Type B pancreatic cell (in vitro differentiated cells): ENCODE measurements at places on chromosomes 1 and 21. TPM values are rescaled to one million over a fixed set of nuclear protein-coding genes. Genes with fewer than 3 reads are reported as not detected.

The DCDC2B gene
- total RNA-seq: not detected in 2 replicates

The G0S2 gene
- 0.88 and 6.4 TPM in 2 replicates for total RNA-seq

The TAL1 gene
- total RNA-seq: not detected in 2 replicates

The INTS3 gene
- total RNA-seq: 70.3 and 90.8 TPM in 2 replicates

The RCAN3 gene
- 20.4 and 40.8 TPM in 2 replicates for total RNA-seq

The GFI1 gene
- 0.10 and 0.17 TPM in 2 replicates for total RNA-seq

The PI4KB gene
- 59.6 and 60.7 TPM in 2 replicates for total RNA-seq

The CYB5RL gene
- total RNA-seq: 10.3 and 10.9 TPM in 2 replicates

The IQCC gene
- total RNA-seq: 4.3 and 4.7 TPM in 2 replicates

The TMEM79 gene
- 18.1 and 43.8 TPM in 2 replicates for total RNA-seq

The CFAP45 gene
- total RNA-seq: 1.0 and 2.8 TPM in 2 replicates

The NKAIN1 gene
- 4.4 and 17.1 TPM in 2 replicates for total RNA-seq

The UMODL1 gene
- total RNA-seq: 0.36 and 1.0 TPM in 2 replicates

The TDRD5 gene
- total RNA-seq: 0.52 TPM in 1 of 2 replicates, not detected in the other

The OR2L5 gene
- total RNA-seq: not detected in 2 replicates

The RUNX3 gene
- 0.41 TPM in 1 of 2 replicates, not detected in the other for total RNA-seq

The ADGRL4 gene
- 0.56 TPM in 1 of 2 replicates, not detected in the other for total RNA-seq

The USP24 gene
- total RNA-seq: 35.3 and 44.5 TPM in 2 replicates

The MROH9 gene
- not detected in 2 replicates for total RNA-seq

The OLIG2 gene
- 1.4 TPM in 1 of 2 replicates, not detected in the other for total RNA-seq

The PLA2G2D gene
- total RNA-seq: not detected in 2 replicates

The CTSE gene
- 28.6 and 42.0 TPM in 2 replicates for total RNA-seq

The CELA3A gene
- 0.40 TPM in 1 of 2 replicates, not detected in the other for total RNA-seq

The HTR6 gene
- not detected in 2 replicates for total RNA-seq
